B cell (primary cell): ENCODE measurements at places on chromosomes 5 and 9.

DNA sequence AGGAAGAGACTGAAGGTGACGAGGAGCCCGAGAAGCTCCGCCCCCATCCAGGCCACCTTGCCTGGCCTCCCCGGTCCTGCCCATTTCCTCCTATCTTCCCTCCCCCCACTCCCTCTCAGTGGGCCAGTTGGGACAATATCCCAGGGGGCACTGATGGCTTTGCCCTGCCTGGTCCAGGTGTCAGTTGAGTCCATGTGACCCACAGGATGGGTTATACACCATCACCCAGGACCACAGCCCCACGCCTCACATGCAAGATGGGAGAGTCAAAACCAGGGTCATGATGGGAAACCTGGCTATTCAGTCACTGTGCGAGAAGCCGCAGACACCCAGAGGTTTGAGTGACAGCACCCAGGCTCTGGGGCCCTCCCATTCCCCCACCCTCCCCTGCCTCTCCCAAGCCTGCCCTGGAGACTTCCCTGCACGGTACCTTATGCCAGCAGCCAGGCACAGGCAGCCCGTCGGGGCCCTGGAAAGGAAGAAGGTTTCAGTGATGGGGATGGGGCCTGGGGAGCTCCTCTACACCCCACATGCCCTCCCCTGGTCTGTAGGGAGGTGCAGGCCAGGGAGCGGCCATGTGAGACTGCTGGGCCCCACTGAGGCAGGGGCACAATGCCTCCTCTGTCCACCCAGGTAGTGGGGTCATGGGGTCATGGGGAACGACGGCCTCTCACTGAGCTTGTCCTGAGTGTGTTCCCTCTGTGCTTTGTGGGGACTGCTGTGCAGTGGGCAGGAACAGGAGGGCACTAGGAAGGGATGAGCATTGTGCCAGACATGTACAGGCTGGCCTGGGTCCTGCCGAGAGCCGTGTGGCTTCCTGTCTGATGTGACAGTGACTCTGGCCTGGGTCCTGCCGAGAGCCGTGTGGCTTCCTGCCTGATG lies 6.3 kb upstream of the PHYKPL start:
- peak; percentile 42 for DNase-seq

DNA sequence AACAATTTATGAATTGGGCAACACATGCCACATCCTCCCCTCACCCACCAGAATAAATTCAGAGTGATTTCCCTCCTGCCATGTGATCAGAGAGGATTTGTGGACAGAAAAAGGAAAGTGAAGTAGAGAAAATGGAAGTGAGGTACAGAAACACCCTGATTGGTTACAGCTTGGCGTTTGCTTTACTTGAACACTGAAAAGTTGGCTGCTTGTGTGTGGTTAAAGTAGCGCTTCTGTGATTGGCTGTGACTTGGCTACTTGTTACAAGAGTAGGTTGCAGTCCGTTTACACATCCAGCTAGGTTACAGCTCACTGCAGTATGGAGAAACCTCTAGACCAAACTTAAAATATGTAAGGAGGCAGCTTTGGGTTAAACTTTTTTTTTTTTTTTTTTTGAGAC lies 205.2 kb upstream of the ZNF608 start:
- DNase-seq = peak; percentile 57

DNA sequence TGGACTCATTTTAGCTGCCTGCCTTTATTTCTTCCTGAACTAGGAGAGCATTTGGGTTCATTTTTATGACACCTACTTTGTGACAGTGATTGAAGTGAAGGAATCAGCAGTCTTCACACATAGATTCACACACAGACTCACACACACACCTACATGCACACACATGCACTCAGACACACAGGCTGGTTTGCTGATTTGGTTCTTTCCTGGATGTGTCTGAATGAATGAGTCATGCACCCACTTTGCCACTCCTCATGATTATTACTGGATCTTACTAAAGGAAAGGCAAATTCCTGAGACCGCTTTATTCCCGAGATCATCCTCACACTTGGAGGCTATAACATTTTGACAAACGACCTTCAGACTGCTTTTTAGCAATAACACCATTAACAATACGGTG lies 529.5 kb downstream of the AGTPBP1 start:
- no peak for DNase-seq

DNA sequence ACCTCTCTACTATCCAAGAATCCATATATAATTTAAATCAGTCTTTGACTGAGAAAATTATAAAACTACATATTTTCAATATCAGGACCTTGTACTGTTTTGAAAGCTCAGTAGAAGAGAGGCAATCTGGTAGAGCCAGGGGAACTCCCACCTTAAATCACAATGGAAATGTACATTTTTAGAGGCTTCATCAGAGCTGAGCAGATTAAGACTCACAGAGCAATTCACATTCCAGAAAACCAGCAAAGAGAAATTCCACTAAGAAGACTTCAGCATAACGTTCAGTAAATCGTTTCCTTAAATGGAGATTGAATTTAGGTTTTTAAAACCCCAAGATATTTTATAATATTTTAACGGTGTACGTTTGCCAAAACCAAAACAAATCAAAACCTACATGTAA lies 227.8 kb upstream of the TRPM3 start:
- DNase-seq = no peak

GRCh38 chr9:125989524-125990180 lies 242.5 kb downstream of the PBX3 start:
- DNase-seq = no peak

GRCh38 chr9:36135741-36136271 lies 727 bp upstream of the GLIPR2 start:
- peak; percentile 23 for DNase-seq

DNA sequence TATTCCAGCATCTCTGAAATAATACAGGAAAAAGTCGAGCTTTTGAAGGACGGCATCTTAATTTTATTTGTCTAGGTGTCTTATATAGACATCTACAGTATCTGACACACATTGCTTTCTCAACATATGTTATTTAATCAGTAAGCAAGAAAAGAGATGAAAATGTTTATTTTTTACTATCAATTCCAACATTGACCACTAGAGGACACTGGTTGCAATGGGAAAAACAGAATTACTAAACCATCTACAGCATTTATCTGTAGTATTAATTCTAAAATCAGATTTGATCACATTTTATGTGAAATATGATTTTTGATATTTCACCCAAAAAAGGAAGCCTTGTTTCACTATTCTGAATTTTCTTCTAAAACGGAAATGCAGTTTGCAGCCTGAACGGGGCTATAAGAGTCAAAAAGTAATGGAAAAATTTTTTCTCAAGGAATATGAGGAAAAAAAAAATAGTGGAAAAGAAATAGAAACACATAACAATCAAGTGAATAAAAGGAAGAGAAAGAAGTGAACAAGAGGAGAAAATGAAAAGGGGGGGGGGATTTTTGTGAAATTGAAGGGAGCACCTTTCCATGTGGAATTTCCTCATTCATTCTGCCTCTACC lies 98.6 kb downstream of the OSTF1 start:
- DNase-seq = peak; percentile 18

DNA sequence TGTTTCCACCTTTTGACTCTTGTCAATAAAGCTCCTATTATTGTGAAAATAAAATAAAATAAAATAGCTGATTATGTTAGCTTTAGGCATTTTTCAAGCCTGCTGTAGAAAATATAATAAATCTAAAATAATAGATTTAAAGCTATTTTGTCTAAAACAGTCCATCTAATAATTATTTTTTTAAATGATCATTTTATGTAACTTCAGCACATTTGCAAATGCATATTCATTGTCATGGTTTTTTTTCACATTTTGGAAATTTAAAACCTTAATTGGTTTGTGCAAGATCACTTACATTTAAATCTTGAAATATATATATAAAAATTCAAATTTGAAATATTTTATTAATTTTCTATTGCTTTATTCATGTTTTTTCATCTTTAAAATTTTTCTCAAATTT lies 159.8 kb downstream of the ADGRV1 start:
- DNase-seq = no peak

DNA sequence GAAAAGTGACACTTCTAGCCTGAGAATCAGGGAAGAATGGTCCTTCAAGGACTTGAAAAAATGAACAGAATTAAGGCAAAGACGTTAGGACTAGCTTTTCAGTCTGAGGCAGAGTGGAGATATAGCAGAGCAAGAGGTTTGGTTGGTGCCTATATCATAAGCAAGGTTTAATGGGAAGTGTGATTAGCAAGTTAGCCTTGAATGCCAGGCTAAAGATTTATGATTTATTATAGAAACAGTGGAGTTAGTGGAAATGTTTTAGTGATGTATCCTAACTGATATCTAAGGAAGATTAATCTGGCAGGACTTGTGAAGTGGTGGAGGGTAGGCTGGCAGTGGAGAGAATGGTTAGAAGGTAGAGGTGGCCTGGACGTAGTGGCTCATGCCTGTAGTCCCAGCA lies 7.0 kb downstream of the F2RL2 start:
- no peak for DNase-seq

GRCh38 chr5:81335946-81336345 lies 34.6 kb downstream of the ZCCHC9 start:
- DNase-seq = no peak

DNA sequence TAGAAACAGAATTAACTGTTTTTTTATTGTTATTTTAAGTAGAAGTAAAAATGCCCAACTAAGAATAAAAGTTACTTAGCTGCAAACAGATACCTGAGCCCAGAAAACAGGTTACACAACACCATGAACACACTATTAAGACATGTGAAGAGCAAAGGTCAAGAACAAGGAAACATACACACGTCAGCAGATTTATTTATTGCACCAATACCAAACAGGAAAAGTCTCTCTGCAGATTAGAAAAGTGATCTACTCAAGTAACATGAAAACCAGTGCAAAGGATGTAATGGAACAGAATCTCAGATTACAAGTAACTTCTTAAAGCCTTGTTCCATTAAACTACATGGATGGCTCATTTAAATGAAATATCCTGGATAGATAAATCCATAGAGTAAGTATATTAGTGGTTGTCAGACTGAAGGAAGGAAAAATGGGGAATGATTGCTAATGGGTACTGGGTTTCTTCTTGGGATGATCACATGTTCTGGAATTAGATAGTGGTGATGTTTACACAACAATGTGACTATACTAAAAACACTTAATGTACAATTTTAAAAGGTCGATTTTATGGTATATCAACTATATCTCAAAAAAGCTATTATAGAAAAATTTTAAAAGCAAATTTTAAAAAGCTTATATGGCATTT lies 6.1 kb downstream of the SAR1B start:
- DNase-seq = no peak

- DNase-seq = peak; percentile 36
These were observed 530 bp downstream of the UCK1 start for GRCh38 chr9:131530546-131530919.

DNA sequence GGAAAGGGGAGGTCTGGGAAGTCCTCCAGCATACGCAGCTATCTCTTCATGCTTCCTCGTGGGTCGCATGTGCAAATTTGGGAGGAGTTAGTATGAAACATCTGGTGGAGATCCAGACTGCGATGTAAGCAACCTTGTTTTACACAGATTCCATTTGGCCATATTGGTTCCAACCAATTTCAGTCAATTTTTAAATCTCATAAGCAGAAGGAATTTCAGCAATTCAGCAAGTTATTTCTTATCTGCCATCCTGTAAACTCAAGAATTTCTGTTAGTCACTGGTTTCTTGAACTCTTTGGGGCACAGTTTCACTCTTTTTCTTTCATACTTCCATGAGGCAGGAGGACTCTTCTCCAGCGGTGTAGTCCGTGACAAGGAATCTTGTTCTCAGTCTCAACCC lies 130.4 kb upstream of the CLINT1 start:
- DNase-seq = no peak

GRCh38 chr5:43192558-43193180 lies 644 bp downstream of the NIM1K start:
- DNase-seq = peak; percentile 58

DNA sequence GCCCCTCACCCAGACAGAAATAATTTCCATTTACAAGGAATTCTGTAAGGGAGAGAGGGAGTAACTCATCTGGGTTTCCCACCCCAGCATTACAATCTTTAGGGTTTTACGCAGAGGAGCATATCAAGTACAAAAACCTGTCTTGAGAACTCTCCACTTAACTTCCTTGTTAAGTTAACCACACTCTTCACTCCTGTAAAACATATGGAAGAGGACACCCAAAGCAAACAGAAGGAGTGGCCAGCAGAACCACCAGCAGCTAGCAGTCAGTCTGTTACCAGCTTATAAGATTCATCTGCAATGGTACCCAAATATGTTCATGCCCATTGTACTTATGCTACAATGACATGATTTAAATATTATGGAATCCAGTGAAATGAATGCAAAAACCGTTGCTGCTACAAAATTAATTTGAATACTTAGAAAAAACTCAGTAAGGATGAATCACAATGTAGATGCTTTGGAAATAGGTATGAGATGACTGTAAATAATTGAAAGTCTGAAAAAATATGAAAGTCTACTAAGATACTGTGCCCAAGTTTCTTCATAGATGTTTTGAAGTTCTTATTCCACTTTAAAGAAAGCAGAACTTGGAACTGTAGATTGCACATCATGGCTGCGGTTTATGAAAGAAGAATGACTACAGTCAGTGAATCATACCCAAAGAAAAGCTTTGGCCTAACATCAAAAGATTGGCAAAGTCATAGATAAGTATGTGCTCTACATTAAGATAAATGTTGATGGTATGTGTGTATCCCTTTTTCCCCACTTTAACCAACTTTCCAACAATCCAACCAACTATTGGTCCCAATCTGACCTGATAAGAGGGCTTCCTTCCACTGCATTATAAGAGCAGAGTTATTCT lies 233.6 kb downstream of the ACTL7B start:
- no peak for DNase-seq

GRCh38 chr5:166845044-166845443 lies 1446.4 kb upstream of the WWC1 start:
- no peak for DNase-seq

DNA sequence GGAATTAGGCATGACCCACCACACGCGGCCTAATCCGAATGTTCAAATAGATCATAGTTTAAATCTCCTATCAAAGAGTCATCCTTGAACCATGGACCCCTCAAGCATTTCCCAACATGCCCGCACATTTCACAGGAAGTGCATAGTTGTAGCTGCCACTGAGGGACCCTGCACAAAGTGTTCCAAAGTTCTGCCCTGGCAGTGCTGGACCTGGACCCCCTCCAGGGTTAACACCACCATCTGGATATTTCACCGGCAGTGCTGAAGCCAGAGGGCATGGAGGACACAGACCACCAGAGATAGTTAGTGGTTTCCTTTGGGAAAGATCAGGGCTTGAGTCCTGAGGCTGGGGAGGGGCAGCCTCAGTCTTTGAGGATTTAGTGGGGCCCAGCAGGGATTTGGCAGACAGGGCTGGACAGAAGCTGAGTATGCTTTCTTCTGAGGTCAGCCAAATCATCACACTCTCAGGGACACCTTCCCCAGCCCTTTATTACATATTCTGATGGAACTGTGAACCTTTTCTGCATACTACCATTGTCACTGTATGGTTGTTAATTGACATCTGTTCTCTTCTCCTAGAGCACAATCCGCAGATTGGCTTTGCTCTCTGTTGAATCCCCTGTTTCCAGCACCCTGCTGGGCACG lies 143.6 kb upstream of the EFNA5 start:
- DNase-seq = no peak
